Stimulated activated CD8-positive, alpha-beta memory T cell treated with anti-CD3 and anti-CD28 coated beads, Interleukin-7, amount 100 ng/mL, for 1 hour (primary cell): ENCODE measurements at places on chromosomes 11 and 22.

- DNase-seq: peak; percentile 63
Measured at GRCh38 chr22:37457093-37457893, 28.9 kb downstream of the MFNG start.

DNA sequence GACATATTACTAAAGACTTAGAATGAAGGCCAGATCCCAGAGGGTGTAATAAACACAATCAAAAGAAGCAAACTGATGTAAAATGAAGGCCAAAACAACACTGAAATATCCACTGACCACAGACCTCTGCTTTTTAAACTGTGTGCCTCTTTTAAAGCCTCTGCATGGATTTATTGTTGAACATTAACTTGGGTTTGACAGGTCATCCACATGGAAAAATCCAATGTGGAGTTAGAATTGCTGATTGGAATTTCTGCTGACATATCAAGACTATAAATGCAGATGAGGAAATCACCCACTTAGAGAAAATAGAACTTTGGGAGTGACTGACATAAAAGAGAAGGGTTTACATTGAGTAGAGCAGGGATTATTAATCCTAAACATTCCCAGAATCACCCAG is 853.9 kb upstream of the RAG2 start:
- DNase-seq: no peak

DNA sequence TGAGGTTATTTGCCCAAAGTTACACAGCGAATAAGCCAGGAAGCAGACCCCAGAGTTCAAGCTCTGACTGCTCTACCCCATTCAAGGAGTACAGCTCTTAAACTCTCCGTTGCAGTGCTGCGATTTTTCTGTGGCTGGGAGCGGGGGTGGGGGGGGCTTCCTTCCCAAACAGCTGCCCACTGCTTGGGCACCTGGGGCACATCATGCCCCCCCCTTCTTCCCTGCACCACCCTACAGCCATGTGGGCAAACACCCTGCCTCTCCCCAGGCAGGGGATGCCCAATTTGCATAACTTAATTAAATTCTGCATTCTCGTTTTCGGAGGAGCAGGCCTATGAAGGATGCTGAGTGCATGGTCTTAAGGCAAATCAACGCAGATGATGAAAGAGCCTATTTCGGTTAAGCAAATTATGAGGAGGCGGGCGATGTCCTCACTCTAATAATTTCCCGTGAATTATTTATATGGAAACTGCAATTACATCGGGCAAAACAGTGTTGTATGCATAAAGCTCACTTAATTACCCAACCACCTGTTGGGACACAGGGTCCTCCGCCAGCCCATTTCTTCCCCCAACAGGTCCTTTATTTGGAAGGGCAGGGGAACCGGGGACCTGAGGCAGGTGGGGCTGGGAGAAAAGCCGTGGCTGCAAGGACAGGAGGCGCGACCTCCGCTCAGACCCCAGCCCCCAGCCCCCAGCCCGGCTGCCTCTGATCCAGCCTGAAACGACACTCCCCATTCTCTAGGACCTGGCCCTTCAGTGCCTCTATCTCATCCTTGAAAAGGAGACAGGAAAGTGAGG is 610.5 kb downstream of the BUD13 start:
- no peak for DNase-seq

GRCh38 chr11:86514453-86514852 is 139.8 kb downstream of the CCDC81 start:
- DNase-seq: no peak

DNA sequence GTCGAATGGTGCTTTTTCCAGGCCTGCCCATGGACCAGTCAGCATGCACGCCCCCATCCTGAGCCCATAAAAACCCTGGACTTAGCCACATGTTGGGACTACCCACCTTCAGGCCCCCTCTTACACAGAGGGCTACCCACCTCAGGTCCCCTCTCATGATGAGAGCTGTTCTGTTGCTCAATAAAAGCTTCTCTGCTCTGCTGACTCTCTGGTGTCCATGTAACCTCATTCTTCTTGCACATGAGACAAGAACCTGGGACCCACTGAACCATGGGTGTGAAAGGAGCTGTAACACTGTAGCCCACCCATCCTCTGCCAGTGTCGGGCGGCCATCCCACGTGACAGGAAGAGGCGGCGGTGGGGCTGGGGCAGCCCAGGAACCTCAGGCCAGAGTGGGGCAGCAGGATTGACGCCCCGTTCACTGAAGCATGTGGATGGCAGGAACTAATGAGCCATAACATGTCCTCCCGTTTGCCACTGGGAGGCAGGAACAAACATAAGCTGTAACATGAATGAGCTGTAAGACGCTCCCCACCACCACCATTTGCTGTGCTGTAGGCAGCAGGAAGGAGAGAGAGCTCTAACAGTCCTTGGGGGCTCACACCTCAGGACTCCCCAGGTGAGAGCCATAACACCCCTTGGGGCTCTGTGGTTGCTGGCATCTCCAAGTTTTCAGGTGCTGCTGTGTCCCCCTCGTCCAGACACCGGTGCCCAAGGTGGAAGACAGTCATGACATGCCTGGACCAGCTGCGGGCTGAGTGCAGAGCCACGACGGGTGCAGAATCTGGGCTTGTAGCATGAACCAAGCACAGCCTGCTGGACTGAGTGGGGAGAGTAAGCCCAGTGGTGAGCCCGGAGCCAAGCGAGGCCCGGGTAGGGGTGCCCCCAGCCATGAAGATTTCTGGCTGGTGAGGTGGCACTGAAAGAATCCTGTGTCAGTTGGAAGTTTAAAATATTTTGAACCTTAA is 69.4 kb downstream of the MCHR1 start:
- DNase-seq: no peak
